Mesothelial cell of epicardium (in vitro differentiated cells): ENCODE measurements at places on chromosomes 7 and 10. TPM values are rescaled to one million over a fixed set of nuclear protein-coding genes. Genes with fewer than 3 reads are reported as not detected.

LIPJ gene
- total RNA-seq = 0.18 to 0.47 TPM (median 0.22 TPM) in 3 replicates

DNA sequence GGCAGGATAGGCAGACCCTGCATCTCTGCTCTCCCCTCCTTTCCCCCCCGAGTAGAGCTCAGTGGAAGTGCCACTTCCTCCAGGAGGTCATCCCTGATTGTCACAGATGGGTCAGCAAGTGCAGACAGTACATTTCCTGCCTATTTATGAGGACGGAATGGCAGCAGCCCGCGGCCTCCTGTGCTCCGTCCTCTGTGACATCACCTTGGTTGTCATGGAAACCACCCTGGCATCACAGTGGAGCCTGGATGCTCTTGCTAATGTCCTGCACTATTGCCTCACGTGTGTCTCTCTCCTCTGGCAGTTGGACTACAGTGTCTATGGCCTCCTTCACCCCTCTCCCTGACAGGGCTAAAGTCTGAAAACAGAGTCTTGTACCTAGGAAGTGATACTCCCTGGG, 148.6 kb downstream of the SH3PXD2A start:
- no peak overlapping the region for H3K4me3 ChIP-seq
- no peak overlapping the region for H3K27ac ChIP-seq
- no peaks in the 10 kb centered on the region for H3K36me3 ChIP-seq
- H3K4me1 ChIP-seq = no peaks in the 10 kb centered on the region

- H3K4me3 ChIP-seq = no peak overlapping the region
- no peaks in the 10 kb centered on the region for H3K27me3 ChIP-seq
- H3K27ac ChIP-seq = peak overlapping the region; percentile 1
- no peak for DNase-seq
- peaks cover 25% of the 10 kb centered on the region for H3K4me1 ChIP-seq
Observed at GRCh38 chr10:852386-852785, 79.1 kb downstream of the LARP4B start.

GRCh38 chr10:100788002-100788903, 42.9 kb downstream of the PAX2 start:
- H3K27ac ChIP-seq = no peak overlapping the region
- H3K4me3 ChIP-seq = no peak overlapping the region
- peaks cover 41% of the 10 kb centered on the region for H3K4me1 ChIP-seq

DNA sequence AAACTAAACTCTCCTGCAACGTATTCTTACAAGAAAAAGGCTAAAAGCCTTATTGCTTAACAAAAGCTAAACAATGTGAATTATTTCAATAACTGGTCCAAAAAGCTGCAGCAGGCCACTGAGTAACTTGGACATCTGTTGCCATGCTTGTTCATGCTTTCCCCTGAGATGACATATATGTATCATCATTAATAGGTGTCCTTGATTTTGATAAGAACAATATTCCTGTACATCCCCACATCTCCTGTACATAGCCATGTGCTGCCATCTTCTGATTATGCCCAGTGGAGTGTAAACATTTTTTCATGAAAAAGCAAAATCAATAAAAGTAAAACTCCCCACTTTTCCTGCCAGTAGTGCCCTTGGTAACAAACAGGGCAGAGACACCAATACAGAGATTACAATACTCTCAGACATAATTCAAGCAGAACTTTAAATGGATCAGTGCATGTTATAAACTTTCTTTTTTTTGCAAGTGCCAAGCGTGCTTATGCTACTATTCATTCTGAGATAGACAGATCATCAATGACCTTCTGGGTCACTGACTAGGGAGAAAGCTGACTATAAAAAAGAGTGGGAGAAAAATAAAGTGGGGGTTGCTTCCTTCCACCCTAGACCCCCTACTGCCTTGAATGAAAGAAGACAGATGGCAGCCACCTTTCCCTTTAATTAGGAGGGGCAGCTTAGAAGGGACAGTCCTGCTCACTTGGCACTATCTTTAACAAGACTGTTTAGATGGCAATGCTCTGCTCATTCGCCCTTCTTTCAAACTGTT, 205.5 kb upstream of the KLF14 start:
- H3K27me3 ChIP-seq = no peaks in the 10 kb centered on the region
- H3K36me3 ChIP-seq = no peaks in the 10 kb centered on the region
- H3K4me3 ChIP-seq = no peak overlapping the region
- DNase-seq = no peak
- no peak overlapping the region for H3K27ac ChIP-seq

GRCh38 chr7:114922026-114922651, at the start of gene MDFIC:
Gene MDFIC (plus strand): TSS chr7:114922094. CDS start chr7:114923034, 940 bp downstream.
- H3K4me1 ChIP-seq = peaks cover 23% of the 10 kb centered on the region
- no peaks in the 10 kb centered on the region for H3K27me3 ChIP-seq

DNA sequence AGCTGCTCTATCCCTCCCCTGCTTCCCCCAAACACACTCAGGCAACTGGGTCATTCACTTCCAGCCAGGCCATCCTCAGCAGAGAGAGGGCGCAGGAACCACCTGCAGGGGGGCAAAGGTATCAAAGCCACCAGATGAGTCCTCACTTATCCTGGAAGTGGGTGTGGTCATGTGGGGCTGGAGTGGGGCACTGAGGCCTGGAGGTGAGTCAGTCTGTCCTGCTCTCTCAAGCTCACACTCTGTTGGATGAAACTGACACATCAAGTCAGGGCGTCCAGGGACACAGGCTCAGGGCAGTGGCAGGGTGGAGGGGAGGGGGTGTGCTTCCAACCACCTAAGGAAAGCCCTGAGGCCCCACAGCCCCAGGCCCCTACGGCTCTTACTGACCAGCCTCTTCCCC, 8.0 kb upstream of the ELFN1 start:
- DNase-seq = no peak
- H3K36me3 ChIP-seq = no peaks in the 10 kb centered on the region
- no peak overlapping the region for H3K27ac ChIP-seq
- no peak overlapping the region for H3K4me3 ChIP-seq
- H3K4me1 ChIP-seq = peaks cover 2% of the 10 kb centered on the region
- H3K27me3 ChIP-seq = peaks cover 63% of the 10 kb centered on the region

GRCh38 chr7:154581251-154581890, 421.6 kb downstream of the PAXIP1 start:
- no peak overlapping the region for H3K4me3 ChIP-seq
- peaks cover 19% of the 10 kb centered on the region for H3K27me3 ChIP-seq
- H3K4me1 ChIP-seq = peaks cover 9% of the 10 kb centered on the region
- no peak overlapping the region for H3K27ac ChIP-seq
- no peaks in the 10 kb centered on the region for H3K36me3 ChIP-seq

- H3K4me1 ChIP-seq = no peaks in the 10 kb centered on the region
- no peaks in the 10 kb centered on the region for H3K36me3 ChIP-seq
- H3K4me3 ChIP-seq = no peak overlapping the region
- no peak for DNase-seq
- H3K27me3 ChIP-seq = peaks cover 30% of the 10 kb centered on the region
- no peak overlapping the region for H3K27ac ChIP-seq
Observed at GRCh38 chr7:78529392-78529791, 730.8 kb downstream of the PHTF2 start.

DNA sequence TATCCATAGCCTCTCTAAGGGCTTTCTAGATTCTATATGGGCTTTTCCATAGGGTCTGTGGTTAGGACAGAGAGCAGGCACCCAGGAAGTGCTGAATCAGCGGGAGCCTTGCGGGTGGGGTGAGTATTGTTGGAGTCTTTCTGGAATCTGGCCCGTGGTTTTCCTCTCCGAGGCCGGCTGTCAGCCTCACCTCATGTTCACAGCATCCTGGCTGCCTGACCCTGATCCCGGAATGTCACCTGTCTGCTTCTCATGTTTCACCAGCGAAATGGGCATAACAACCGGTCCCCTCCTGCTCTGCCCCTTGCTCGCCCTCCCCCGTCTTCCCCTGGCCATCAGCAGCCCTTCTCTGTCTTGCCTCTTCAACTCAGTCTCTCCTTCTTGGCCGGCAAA, 36.5 kb downstream of the DDIT4 start:
- DNase-seq = no peak
- H3K27ac ChIP-seq = peak overlapping the region; percentile 5
- no peaks in the 10 kb centered on the region for H3K36me3 ChIP-seq
- H3K4me1 ChIP-seq = peaks cover 28% of the 10 kb centered on the region
- H3K4me3 ChIP-seq = no peak overlapping the region

- no peak for DNase-seq
- no peak overlapping the region for H3K4me3 ChIP-seq
- no peaks in the 10 kb centered on the region for H3K36me3 ChIP-seq
- no peak overlapping the region for H3K27ac ChIP-seq
- H3K27me3 ChIP-seq = no peaks in the 10 kb centered on the region
- peaks cover 4% of the 10 kb centered on the region for H3K4me1 ChIP-seq
Observed at GRCh38 chr7:75756991-75757676, 14.9 kb downstream of the CCL26 start.
